ENCODE measurements at places on chromosomes 6 and 20.

GRCh38 chr20:56762829-56763228 is 133.7 kb downstream of the TFAP2C start:
- no peak for DNase-seq

- no peak for DNase-seq
These were observed 59.1 kb upstream of the CDYL start for GRCh38 chr6:4717124-4717523.

DNA sequence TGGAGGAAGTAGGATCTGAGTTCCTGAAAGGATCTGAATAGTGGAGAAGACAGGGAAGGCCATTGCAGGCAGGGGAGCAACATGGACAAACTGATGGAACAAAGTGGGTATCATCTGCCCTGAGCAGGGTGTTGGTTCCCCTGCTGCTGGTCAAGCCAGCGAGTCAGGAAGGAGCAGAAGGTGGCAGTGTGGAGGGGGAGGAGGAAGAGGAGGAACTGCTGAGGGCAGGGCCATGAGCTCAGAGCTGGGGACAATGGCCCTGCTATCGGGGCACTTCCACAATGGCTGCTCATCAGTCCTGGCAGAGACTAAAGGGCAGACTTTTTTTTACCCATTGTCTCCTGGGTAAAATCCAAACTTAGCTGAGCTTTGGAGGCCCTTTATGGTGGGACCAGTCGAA is 13.6 kb downstream of the CNBD2 start:
- no peak for DNase-seq

GRCh38 chr20:48331518-48332286 is 496.1 kb downstream of the PREX1 start:
- DNase-seq: no peak

GRCh38 chr6:37554480-37554819 is 54.8 kb upstream of the CCDC167 start:
- no peak for DNase-seq

GRCh38 chr6:40477246-40478126 is 109.7 kb downstream of the LRFN2 start:
- peak; percentile 85 for DNase-seq

DNA sequence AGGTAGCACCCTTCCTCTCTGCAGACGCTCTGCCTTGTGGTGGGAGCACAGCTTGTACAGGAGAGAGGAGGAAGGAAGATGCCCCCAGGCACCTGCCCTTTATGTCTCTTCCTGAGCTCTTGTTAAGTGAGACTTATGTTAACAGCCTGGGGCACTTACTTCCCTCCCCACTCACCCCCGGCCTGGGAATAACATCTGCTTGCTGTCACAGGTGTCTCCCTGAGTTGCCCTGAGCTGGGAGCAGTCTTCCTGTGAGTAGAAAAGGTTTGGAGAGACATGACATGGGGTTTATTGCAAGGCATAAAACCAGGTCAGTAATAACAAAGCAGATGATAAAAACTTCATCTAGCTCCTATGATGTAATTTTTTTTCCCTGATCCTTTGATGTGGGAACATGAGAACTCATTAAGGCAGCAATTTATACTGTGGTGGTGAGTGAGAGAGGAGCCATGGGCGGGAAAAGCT is 1.9 kb downstream of the SSTR4 start:
- DNase-seq: no peak

- no peak for DNase-seq
These were observed 471 bp upstream of the KCNQ2 start for GRCh38 chr20:63472862-63473390.

GRCh38 chr6:147595961-147596360 is 87.5 kb downstream of the SAMD5 start:
- no peak for DNase-seq
